ENCODE measurements at places on chromosomes 6 and 20.

DNA sequence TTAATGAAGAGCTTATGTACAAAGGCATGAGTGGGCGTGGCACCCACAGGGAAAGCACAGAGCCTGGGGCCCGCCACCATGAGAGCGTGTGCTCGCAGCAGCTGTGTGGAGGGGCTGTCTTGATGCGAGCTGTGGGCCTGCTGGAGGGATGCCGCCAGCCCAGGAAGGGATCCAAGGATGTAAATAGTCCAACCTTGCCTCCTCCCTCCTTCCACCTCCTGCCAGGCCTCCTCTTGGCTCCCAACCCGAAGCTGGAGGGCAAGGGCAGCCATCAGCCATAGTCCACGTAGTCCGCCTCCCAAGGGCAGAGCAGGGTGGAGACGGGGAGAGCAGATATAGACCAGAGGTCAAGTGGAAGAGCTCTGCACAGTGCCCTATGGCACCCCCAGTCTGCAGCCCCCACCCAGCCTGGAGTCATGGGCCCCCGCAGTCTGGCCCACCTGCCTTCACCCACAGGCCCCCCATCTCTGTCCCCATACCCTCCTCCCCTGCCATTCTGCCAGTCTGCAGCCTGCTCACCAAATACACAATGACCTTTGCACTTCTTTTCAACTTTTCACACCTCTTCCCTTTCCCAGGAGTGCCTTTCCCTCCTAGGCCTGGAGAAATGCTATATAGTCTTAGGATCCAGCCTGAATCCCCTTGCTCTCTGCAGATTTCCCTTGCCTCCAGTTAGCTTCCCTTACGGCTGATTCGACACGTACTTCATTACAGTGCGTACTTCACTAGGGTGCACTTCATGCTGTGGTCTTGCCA lies 77.1 kb downstream of the SHLD1 start:
- no peak overlapping the region for H3K27ac ChIP-seq
- DNase-seq = no peak
- H3K27me3 ChIP-seq = no peaks in the 10 kb centered on the region
- no peak overlapping the region for H3K4me3 ChIP-seq
- H3K36me3 ChIP-seq = no peaks in the 10 kb centered on the region

- no peaks in the 10 kb centered on the region for H3K36me3 ChIP-seq
- H3K27me3 ChIP-seq = no peaks in the 10 kb centered on the region
- DNase-seq = no peak
- H3K27ac ChIP-seq = no peak overlapping the region
Measured at GRCh38 chr6:25297039-25297441, 17.9 kb downstream of the CARMIL1 start.

- no peak for DNase-seq
- H3K4me3 ChIP-seq = no peak overlapping the region
- H3K4me1 ChIP-seq = no peaks in the 10 kb centered on the region
- no peaks in the 10 kb centered on the region for H3K36me3 ChIP-seq
Measured at GRCh38 chr6:81897793-81898192, 145.3 kb upstream of the TENT5A start.

- no peaks in the 10 kb centered on the region for H3K36me3 ChIP-seq
- H3K27me3 ChIP-seq = peaks cover 56% of the 10 kb centered on the region
- no peak overlapping the region for H3K4me3 ChIP-seq
- H3K4me1 ChIP-seq = no peaks in the 10 kb centered on the region
- no peak for DNase-seq
- no peak overlapping the region for H3K27ac ChIP-seq
Measured at GRCh38 chr6:28794175-28795002, 129.4 kb downstream of the TRIM27 start.

DNA sequence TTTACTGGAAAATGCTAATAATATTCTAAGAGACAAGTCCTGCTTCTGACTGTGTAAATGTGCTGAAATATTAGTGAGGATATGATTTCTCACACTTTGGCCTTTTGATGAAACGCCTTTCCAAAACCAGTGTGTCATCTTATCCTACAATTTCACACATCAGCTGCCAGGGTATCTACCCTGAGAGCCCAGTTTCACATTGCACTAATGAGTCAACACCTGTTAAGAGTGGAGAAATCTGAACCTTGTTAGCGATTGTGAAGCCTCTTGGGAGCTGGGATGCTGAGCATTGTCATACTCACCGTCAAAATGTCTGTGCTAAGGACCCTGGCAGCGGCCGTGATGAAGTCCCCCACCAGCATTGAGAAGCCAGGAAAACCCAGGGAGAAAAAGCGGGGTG lies 166.0 kb downstream of the RALGAPA2 start:
- H3K27ac ChIP-seq = no peak overlapping the region
- H3K4me3 ChIP-seq = no peak overlapping the region
- no peaks in the 10 kb centered on the region for H3K36me3 ChIP-seq

GRCh38 chr6:21335591-21335990 lies 258.0 kb upstream of the SOX4 start:
- H3K36me3 ChIP-seq = no peaks in the 10 kb centered on the region
- DNase-seq = no peak
- no peak overlapping the region for H3K27ac ChIP-seq
- no peaks in the 10 kb centered on the region for H3K4me1 ChIP-seq
- no peak overlapping the region for H3K4me3 ChIP-seq

DNA sequence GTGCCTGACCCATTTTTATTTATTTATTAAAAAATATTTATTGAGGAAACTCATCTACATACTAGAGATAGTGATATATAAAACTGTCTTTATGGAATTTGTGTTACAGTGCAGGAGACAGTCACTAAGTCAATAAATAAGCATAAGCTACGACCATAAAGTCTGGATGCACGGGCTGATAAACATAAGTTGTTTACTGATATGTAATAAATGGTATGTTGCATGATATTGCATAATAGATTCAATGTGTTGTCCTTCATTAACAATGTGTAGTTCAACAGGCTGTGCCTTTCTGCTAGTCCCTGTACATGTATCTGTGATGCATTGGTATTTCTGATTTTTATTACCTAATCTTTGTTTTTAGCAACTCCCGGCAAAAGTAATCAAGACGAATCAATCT lies 311.2 kb downstream of the ARHGAP18 start:
- no peak overlapping the region for H3K27ac ChIP-seq
- H3K27me3 ChIP-seq = no peaks in the 10 kb centered on the region
- H3K4me3 ChIP-seq = no peak overlapping the region

GRCh38 chr20:3716195-3716834 lies 3.9 kb upstream of the SIGLEC1 start:
- H3K4me3 ChIP-seq = no peak overlapping the region
- no peaks in the 10 kb centered on the region for H3K36me3 ChIP-seq
- peaks cover 5% of the 10 kb centered on the region for H3K27me3 ChIP-seq
- H3K4me1 ChIP-seq = no peaks in the 10 kb centered on the region
- DNase-seq = no peak

GRCh38 chr6:168724033-168724432 lies 283.0 kb downstream of the SMOC2 start:
- no peaks in the 10 kb centered on the region for H3K27me3 ChIP-seq
- no peak overlapping the region for H3K4me3 ChIP-seq
- DNase-seq = no peak
- no peaks in the 10 kb centered on the region for H3K4me1 ChIP-seq
- no peak overlapping the region for H3K27ac ChIP-seq

- H3K36me3 ChIP-seq = no peaks in the 10 kb centered on the region
- H3K27ac ChIP-seq = no peak overlapping the region
- H3K4me1 ChIP-seq = no peaks in the 10 kb centered on the region
- no peak overlapping the region for H3K4me3 ChIP-seq
- no peaks in the 10 kb centered on the region for H3K27me3 ChIP-seq
- no peak for DNase-seq
Measured at GRCh38 chr6:154515826-154516225, 5.3 kb upstream of the CNKSR3 start.

- H3K27me3 ChIP-seq = no peaks in the 10 kb centered on the region
- no peak overlapping the region for H3K27ac ChIP-seq
- H3K4me3 ChIP-seq = no peak overlapping the region
- H3K36me3 ChIP-seq = peaks cover 13% of the 10 kb centered on the region
- peaks cover 55% of the 10 kb centered on the region for H3K4me1 ChIP-seq
- DNase-seq = no peak
Measured at GRCh38 chr20:1376408-1377270, 16.2 kb downstream of the FKBP1A start.

- no peak for DNase-seq
- peaks cover 18% of the 10 kb centered on the region for H3K4me1 ChIP-seq
- H3K4me3 ChIP-seq = no peak overlapping the region
- no peaks in the 10 kb centered on the region for H3K27me3 ChIP-seq
- no peaks in the 10 kb centered on the region for H3K36me3 ChIP-seq
- no peak overlapping the region for H3K27ac ChIP-seq
Measured at GRCh38 chr20:18802012-18802634, 11.5 kb upstream of the SCP2D1 start.

DNA sequence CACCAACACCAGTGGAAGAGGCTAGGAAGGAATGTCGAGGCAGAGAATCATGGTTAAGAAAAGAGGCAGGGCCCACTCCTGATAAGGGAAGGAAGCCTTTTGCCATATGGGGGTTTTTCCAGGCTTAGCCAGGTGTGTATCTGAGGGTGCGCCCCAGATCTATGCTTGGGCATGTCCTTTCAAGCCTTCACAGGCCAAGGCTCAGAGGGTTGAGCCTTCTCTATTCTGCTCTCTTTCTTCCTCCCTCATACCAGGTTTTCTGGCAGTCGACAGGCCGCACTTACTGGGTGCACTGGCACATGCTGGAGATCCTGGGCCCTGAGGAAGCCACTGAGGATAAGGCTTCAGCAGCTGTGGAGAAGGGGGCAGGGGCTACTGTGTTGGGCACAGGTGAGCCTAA lies 4.7 kb downstream of the CUL9 start:
- no peak for DNase-seq
- no peak overlapping the region for H3K27ac ChIP-seq
- no peak overlapping the region for H3K4me3 ChIP-seq
- peaks cover 7% of the 10 kb centered on the region for H3K36me3 ChIP-seq
- H3K27me3 ChIP-seq = no peaks in the 10 kb centered on the region

DNA sequence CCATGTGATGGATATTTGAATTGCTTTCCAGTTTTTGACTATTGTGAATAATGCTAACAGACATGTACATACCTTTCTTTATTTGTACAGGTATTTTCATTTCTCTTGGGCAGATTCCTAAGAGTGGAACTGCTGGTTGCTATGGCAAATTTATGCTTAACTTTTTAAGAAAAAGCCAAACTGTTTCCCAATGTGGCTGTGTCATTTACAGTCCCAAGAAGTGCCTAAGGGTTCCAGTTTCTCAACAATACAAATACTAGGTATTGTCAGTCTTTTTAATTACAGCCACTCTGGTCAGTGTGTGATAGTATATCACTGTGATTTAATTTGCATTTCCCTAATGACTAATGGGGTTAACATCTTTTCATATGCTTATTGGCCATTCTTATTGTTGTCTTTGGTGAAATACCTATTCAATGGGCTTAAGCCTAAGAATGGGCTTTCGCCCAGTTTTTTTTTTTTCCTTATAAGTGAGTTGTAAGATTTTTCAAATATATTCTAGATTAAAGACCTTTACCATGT lies 10.3 kb downstream of the REPS1 start:
- no peaks in the 10 kb centered on the region for H3K36me3 ChIP-seq
- no peaks in the 10 kb centered on the region for H3K27me3 ChIP-seq
- no peak for DNase-seq
- H3K27ac ChIP-seq = no peak overlapping the region

DNA sequence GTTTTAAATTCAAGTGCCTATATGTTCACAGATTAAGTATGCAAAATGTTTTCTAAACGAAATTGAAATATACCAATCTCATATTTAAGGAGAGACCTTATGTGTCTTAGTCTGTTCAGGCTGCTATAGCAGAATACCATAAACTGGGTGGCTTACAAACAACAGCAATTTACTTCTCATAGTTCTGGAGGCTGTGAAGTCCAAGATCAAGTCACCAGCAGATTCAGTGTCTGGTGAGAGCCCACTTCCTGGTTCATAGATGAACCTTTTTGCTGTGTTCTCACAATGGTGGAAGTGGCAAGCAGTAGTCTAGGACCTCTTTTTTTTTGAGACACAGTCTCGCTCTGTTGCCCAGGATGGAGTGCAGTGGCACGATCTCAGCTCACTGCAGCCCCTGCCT lies 3.5 kb upstream of the DSTN start:
- H3K4me1 ChIP-seq = peaks cover 6% of the 10 kb centered on the region
- H3K4me3 ChIP-seq = no peak overlapping the region
- H3K27ac ChIP-seq = no peak overlapping the region
- DNase-seq = no peak

- H3K4me1 ChIP-seq = peaks cover 4% of the 10 kb centered on the region
- peak overlapping the region; percentile 75 for H3K4me3 ChIP-seq
- no peaks in the 10 kb centered on the region for H3K27me3 ChIP-seq
- peak; percentile 83 for DNase-seq
Measured at GRCh38 chr20:41693136-41693979, 75.2 kb upstream of the CHD6 start.

GRCh38 chr6:158031381-158032353 lies 50.0 kb downstream of the SYNJ2 start:
- peak; percentile 28 for DNase-seq
- no peak overlapping the region for H3K4me3 ChIP-seq
- peaks cover 12% of the 10 kb centered on the region for H3K36me3 ChIP-seq
- H3K27me3 ChIP-seq = no peaks in the 10 kb centered on the region
- H3K4me1 ChIP-seq = peaks cover 32% of the 10 kb centered on the region

- no peak for DNase-seq
- no peaks in the 10 kb centered on the region for H3K27me3 ChIP-seq
- no peaks in the 10 kb centered on the region for H3K4me1 ChIP-seq
- H3K27ac ChIP-seq = no peak overlapping the region
Measured at GRCh38 chr6:155031091-155031490, 36.0 kb downstream of the TIAM2 start.
